ENCODE measurements at places on chromosomes 1 and 21.
A peak's percentile ranks its signal among the peaks of the same experiment; 100 is the strongest.

DNA sequence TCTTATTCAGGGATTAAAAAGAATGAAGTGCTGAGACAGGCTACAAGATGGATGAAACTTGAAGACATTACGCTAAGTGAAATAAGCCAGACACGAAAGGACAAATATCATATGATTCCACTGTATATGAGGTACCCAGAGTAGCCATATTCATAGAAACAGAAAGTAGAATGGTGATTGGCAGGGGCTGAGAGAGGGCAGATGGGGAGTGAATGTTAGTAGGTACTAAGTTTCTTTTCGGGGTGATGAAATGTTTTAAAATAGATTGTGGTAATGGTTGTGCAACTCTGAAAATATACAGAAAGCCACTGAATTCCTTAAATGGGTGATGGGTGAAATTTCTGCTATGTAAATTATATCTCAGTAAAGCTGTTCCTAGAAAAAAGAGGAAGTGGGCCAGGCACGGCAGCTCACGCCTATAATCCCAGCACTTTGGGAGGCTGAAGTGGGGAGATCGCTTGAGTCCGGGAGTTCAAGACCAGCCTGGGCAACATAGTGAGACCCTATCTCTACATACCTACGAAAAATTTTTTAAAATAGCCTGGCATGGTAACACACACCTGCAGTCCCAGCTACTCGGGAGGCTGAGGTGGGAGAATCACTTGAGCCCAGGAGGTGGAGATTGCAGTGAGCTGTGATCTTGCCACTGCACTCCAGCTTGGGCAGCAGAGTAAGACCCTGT, 15.9 kb downstream of the SLC27A3 start:
- peak; percentile 77 for DNase-seq

GRCh38 chr1:14606632-14607031, 8.1 kb downstream of the KAZN start:
- DNase-seq: no peak

GRCh38 chr1:78165816-78166215, 120.0 kb downstream of the GIPC2 start:
- DNase-seq: no peak

GRCh38 chr1:91603409-91603808, 102.8 kb downstream of the CDC7 start:
- DNase-seq: no peak

DNA sequence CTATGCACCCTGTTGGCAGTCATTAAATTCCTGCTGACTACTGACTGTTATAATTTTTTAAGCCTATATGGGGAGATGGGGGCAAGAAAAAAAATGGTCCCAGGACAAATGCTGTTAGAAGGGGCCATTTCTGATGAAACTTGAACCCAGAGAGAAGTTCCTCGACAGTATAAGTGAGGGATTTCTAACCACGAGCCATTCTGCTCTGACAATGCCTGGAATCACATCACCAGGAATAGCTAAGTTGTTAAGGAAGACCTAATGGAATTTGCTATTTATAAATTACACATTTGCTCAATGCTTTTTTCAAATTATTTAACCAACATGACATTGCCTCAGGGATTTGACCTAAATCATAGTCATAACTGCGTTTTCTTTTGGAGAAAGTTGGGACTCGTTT, 55.2 kb downstream of the LHX9 start:
- no peak for DNase-seq

- no peak for DNase-seq
Measured at GRCh38 chr1:192802406-192802805, 6.4 kb upstream of the RGS2 start.

DNA sequence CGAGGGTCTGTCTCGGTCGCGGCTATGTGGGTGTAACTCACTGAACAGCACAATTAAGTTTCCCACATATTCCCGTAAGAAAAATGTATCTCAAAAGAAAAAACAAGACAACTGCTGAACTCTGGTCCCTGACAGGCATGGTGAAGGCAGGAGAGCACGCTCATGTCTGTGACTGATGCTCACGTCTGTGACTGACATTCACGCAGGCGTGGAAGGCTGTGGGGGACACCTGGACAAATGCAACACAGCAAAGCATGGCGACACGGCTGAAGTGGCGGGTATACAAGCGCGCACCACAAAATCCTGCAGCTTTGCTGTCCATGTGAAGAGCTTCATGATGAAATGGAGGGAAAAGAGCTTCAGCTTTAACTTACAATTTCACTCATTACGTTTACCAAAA, 6.0 kb downstream of the PTTG1IP start:
- DNase-seq: no peak

DNA sequence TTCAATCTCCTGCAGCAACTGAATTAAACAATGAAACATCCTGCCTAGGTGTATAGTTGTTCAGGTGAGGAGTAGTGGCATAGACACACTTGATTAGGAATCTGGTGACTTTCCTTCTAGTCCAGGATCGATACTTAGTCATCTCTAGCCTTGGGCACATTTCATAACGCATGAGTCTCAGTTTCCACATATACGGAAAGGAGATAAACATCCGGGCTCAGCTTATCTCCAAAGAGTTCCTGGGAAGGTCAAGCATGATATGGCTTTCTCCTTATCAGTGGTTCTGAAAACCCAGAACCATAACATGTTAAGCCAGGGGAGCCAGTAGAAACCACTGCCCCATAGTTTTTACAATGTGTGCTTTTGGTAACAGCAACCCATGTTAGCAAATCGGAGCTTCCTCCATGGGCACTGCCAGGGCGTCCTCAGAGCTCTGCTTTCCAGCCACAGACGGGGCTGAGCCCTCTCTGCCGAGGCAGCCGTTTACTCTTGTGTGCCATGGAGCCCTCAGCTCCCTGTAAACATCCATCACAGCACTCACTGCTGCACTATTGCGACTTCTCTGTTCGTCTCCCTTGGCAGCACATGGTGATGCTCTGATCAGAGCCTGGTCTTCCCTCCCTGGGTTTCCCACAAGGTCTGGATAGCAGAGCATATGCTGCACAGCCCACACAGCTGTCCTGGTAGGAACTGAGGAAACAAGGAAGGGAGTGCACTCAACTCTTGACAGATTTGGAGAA, 34.6 kb downstream of the RUNX1 start:
- no peak for DNase-seq

DNA sequence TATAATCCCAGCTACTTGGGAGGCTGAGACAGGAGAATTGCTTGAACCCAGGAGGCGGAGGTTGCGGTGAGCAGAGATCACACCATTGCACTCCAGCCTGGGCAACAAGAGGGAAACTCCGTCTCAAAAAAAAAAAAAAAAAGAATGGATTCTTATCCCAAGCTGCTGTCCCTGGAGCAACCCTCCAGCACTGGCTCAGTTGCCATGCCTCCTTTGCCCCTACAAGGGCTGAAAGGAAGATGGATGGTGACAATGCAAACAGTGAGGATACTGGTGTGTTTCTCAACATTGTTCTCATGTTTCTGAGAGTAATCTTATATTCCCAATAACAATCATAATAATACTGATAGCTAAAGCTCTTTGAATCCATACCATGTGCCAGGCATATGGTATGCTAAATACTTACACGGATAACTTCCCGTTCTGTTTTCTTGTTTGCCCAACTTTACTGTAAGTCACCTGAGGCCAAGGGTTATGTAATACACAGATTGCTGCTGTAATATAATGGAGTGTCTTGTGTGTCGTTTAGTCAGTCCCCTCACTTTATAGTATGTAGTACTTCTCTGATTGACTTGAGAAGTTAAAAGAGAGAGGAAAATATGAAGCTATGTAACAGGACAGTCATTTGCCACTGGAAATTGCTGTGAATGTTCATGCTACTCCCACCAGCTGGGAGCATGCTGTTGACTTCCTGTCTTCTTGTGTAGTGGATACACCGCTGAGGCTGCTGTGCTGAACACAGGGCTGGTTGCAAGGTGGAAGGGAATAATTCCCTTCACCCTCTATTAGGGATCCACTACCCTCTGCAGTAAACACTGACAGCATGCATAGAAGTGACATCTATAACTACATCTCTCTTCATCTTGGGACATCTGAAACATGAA, 153.6 kb downstream of the CNIH3 start:
- no peak for DNase-seq

GRCh38 chr1:246182149-246182851, 324.8 kb downstream of the SMYD3 start:
- DNase-seq: no peak

- no peak for DNase-seq
Measured at GRCh38 chr21:29775462-29775861, 164.3 kb downstream of the GRIK1 start.

- DNase-seq: no peak
Measured at GRCh38 chr21:15414057-15414456, 315.7 kb upstream of the USP25 start.

GRCh38 chr1:42783092-42783491, 1.7 kb upstream of the TMEM269 start:
- no peak for DNase-seq

GRCh38 chr21:44552681-44553080, 1.4 kb upstream of the KRTAP10-2 start:
- DNase-seq: no peak

GRCh38 chr1:228050571-228051231, 31.8 kb upstream of the ARF1 start:
- no peak for DNase-seq

Data from GM04504 (cell line).